ENCODE measurements at places on chromosomes 16 and 17. TPM values are rescaled to one million over a fixed set of nuclear protein-coding genes. Genes with fewer than 3 reads are reported as not detected.
A peak's percentile ranks its signal among the peaks of the same experiment; 100 is the strongest.

Gene CTRB1
- not detected for total RNA-seq

GRCh38 chr17:2405247-2405926 is 4.5 kb upstream of the MNT start:
- H3K27me3 ChIP-seq, result no peaks in the 10 kb centered on the region
- no peaks in the 10 kb centered on the region for H3K36me3 ChIP-seq
- peaks cover 40% of the 10 kb centered on the region for H3K4me1 ChIP-seq

- DNase-seq, result no peak
- no peaks in the 10 kb centered on the region for H3K27me3 ChIP-seq
- H3K36me3 ChIP-seq, result no peaks in the 10 kb centered on the region
- H3K27ac ChIP-seq, result no peak overlapping the region
Measured at GRCh38 chr16:84685210-84685609, 14.6 kb upstream of the USP10 start.

GRCh38 chr17:12665263-12666210 is at the start of gene MYOCD:
MYOCD (plus strand) TSS chr17:12665890; CDS start chr17:12666189, 299 bp downstream.
- peak within 1 kb of the TSS; percentile 28 for H3K27ac ChIP-seq
- DNase-seq, result no peak
- peaks cover 16% of the 10 kb centered on the region for H3K27me3 ChIP-seq
- no peaks in the 10 kb centered on the region for H3K4me1 ChIP-seq

GRCh38 chr17:70608193-70608592 is 438.9 kb downstream of the KCNJ2 start:
- no peaks in the 10 kb centered on the region for H3K27me3 ChIP-seq
- no peak overlapping the region for H3K4me3 ChIP-seq
- H3K36me3 ChIP-seq, result no peaks in the 10 kb centered on the region
- no peaks in the 10 kb centered on the region for H3K4me1 ChIP-seq

GRCh38 chr17:56185491-56186221 is 32.4 kb downstream of the ANKFN1 start:
- no peak overlapping the region for H3K27ac ChIP-seq
- no peak for DNase-seq
- no peaks in the 10 kb centered on the region for H3K36me3 ChIP-seq

- H3K4me3 ChIP-seq, result no peak overlapping the region
- DNase-seq, result no peak
- H3K27me3 ChIP-seq, result no peaks in the 10 kb centered on the region
- no peaks in the 10 kb centered on the region for H3K36me3 ChIP-seq
Measured at GRCh38 chr17:66557886-66558285, 255.5 kb downstream of the PRKCA start.

- H3K4me3 ChIP-seq, result no peak overlapping the region
- peaks cover 36% of the 10 kb centered on the region for H3K4me1 ChIP-seq
- H3K27ac ChIP-seq, result no peak overlapping the region
- no peaks in the 10 kb centered on the region for H3K27me3 ChIP-seq
Measured at GRCh38 chr16:17294856-17295255, 175.9 kb downstream of the XYLT1 start.
